CD4-positive, CD25-positive, alpha-beta regulatory T cell (primary cell): ENCODE measurements at places on chromosomes 12 and 14. TPM values are rescaled to one million over a fixed set of nuclear protein-coding genes. Genes with fewer than 3 reads are reported as not detected.

Gene GAS2L3
- 0.12 TPM for total RNA-seq

Gene TMEM116
- total RNA-seq = 20.2 TPM

Gene IQSEC3
- total RNA-seq = 0.05 TPM

Gene VCPKMT
- 30.0 TPM for total RNA-seq

Gene TAS2R43
- total RNA-seq = 0.79 TPM

Gene PTPRB
- not detected for total RNA-seq

Gene PIWIL1
- total RNA-seq = not detected

Gene NGDN
- total RNA-seq = 102 TPM

Gene RPL10L
- not detected for total RNA-seq

Gene SYT10
- total RNA-seq = not detected

Gene KCNA1
- total RNA-seq = not detected

Gene NTF3
- total RNA-seq = not detected

Gene HECTD4
- total RNA-seq = 59.3 TPM

Gene SRP54
- total RNA-seq = 44.0 TPM

Gene ZNF385A
- 0.86 TPM for total RNA-seq

Gene LMNTD1
- not detected for total RNA-seq

Gene GPRC5D
- not detected for total RNA-seq

Gene RNASE2
- not detected for total RNA-seq

Gene POLE2
- total RNA-seq = 1.6 TPM

Gene CD27
- total RNA-seq = 156 TPM

Gene CCDC196
- total RNA-seq = not detected
